ENCODE measurements at places on chromosomes 12 and 14.

DNA sequence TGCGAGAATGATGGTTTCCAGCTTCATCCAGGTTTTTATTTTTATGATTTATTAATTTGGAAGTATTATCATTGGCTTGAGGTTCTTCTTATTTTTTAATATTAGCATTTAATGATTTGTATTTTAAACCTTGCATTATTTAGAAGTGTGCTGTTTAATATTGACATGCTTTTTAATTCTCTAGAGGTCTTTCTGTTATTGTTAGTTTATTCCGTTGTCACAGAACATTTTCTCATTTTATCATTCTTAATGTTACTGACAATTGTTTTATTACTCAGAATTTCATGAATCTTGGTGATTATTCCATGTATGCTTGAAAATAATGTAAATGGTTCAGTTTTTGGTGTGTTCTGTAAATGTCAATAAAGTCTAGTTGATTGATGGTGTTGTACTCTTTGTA is 463.5 kb upstream of the NOVA1 start:
- DNase-seq: no peak

- no peak for DNase-seq
Measured at GRCh38 chr14:100709289-100710284, 17.1 kb upstream of the DLK1 start.

DNA sequence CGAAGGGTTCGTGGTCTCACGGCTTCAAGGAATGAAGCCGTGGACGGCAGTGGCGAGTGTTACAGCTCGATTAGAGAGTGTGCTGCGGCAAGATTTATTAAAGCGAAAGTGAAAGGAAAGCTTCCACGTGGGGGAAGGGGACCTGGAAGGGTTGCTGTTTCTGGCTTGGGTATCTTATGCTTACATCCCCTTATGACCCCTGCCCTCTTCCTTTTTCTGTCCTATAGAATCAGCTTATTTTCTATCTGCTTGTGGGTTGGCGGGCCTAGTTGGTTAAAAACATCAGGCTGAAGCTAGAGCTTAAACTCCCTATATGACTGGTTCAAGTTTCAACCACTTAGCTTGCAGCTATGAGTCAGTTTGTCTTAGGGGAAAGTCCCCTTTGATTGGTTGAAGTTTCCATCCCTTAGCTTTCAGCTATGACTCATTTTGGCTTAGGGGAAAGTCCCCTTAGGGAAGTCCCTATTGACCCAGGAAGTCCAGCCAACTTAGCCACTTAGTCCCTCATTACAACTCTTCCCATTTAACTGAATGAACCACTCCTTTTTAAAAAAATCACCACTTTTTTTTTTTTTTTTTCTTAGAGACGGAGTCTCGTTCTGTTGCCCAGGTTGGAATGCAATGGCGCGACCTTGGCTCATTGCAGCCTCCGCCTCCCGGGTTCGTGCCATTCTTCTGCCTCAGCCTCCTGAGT is 1494.7 kb upstream of the TMEM132C start:
- DNase-seq: no peak

- no peak for DNase-seq
Measured at GRCh38 chr14:75363570-75364227, 64.1 kb upstream of the JDP2 start.

GRCh38 chr14:74018586-74019407 is at the start of the genes BBOF1 and ENTPD5:
TSS of gene BBOF1 (plus strand) at chr14:74019349. CDS start at chr14:74019479, 130 bp downstream.
TSS of gene ENTPD5 (minus strand) at chr14:74019288. CDS start at chr14:73988102, 31,186 bp downstream.
- DNase-seq: peak; percentile 86

DNA sequence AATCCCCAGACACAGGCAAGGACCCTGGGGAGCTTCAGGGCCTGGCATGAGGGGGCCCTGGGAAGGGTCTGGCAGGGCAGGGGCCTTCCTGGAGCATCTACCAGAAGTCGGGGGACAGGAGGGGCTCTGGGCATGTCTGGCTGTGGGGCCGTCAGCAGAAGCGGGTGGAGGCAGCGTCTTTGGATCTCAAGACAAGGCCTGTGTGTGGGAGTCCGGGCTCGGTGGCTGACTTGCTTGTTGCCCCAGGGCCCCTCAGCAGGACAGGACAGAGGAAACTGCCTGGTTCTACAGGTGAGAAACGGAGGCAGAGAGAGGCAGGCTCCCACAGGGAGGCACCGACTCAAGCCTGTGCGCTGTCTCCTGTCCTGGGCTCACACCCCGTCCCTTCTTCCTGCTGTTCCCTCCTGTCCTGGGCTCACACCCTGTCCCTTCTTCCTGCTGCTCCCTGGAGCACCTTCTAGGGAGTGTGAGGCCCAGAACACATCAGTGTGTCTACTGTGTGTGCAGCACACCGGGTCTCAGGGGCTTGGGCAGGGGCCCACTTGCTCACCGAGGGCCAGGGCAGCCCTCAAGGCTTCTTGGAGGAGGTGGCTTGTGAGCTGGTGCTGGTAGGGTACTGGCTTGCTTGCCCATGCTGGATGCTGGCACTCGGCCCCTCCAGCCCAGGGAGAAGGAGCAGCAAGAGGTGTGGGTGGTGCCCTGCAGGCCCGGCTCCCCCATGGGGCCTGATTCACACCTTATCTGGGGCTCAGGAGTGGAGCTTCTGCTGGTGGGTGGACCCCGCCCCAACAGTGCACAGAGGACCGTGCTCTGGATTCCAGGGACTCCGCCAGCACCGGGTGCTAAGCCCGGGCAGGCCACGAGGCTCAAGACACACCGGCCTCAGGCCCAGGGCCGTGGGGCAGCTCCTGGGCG is 14.9 kb downstream of the ASPG start:
- peak; percentile 61 for DNase-seq

- DNase-seq: no peak
Measured at GRCh38 chr14:67778792-67779191, 37.6 kb downstream of the ZFYVE26 start.

DNA sequence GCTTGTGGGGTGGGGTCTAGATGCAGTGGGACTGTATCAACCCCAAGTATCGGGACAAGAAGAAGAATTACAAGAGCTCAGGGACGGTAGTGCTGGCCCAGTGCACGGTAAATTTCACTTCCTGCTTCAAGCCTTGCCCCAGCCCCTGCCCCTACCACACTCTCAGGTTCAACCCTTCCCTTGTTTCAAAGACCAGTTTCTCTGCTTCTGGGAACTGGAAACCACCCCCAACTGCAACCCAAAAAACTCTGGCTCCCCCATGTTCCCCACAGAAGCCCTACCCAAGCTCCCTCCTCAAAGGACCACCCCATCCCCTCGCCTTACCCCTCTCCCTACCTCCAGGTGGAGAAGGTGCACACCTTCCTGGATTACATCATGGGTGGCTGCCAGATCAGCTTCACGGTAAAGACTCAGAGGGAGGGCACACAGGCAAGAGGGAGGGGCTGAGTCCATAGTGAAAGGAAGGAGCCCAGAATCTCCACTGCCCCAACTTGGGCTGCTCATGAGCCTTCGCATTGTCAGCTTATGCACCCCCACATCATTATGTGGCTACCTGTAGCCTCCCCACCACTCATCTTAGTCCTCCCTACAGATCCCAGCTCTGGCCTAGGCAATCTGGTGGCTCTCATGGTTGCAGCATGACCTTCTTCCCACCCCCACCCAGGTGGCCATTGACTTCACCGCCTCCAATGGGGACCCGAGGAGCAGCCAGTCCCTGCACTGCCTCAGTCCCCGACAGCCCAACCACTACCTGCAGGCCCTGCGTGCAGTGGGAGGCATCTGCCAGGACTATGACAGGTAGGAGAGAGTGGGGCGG is 4.3 kb downstream of the CPNE6 start:
- no peak for DNase-seq

DNA sequence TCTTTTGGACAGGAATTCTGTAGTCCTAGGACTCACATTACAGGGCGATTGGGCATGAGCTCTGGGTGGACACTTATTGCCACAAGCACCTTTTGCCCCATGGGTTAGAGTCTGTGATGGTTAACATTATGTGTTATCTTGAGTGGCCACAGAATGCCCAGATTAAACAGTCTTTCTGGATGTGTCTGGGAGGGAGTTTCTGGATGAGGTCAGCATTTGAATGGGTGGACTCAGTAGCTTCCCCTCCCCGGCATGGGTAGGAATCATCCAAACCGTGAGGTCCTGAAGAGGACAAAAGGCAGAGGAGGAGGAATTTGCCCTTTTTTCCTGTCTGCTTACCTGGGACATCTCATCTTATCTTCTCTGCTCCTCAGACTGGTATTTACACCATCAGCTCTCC is 85.6 kb downstream of the BMP4 start:
- no peak for DNase-seq

- DNase-seq: no peak
Measured at GRCh38 chr12:53700567-53700966, 24.7 kb upstream of the ATP5MC2 start.

- no peak for DNase-seq
Measured at GRCh38 chr12:42568952-42569915, 20.3 kb downstream of the PRICKLE1 start.

DNA sequence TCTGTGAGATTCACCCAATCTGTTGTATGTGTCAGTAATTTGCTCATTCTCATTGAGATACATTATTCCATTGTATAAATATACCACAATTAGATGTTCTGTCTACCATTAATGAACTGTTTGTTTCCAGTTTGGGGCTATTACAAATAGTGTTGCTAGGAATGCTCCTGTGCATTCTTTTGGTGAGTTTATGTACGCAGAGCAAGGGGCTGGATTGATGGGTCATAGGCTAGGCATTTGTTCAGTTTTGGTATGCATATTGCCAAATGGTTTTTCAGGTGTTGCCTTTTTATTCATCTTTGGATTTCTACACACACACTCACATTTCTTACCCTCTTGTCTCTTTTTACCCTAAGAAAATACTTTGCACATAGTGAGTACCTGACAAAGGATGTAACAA is 93.4 kb downstream of the GPATCH2L start:
- DNase-seq: no peak

DNA sequence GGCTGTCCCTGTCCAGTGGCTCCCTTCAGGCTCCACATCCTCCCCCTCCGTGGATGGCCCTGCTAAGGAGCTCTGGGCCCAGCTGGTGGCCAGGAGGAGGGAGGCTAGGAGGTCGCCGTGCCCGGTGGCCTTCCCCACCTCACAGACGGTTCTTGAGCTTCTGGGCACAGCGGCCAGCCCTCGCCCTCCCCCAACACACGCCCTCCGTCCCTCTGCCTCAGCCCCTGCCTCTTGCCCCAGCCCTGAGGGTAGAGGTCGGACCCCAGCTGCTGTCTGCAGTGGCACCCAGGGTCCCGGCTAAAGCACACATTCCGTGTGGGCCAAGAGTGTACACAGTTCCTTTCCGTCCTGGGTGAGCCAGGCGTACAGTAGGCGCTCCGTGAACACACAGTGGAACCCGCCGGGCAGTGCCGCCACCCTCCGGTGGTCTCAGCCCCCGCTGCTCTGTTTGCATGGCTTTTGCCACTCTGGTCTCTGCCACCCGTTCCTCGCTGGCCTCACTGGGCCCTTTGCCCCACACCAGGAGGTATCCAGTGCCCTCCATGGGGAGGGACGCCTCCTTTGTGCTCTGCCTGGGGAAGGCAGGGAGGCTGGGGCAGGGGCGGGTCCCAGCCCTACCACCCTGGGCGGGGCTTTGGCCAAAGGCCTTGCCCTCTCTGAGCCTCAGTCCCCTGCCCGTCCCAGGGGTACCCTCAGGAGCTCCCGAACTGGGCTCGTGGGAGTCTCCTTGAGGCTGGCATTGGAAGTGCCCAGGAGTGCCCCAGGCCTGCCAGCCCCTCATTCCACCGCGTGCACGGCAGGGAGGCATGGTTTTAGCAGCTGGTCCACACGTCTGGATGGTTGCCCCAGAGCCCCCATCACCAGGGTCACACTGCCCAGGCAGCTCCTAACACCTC is 13.0 kb downstream of the TRMT61A start:
- DNase-seq: no peak

GRCh38 chr12:115351514-115352077 is 667.6 kb upstream of the TBX3 start:
- DNase-seq: no peak

- DNase-seq: no peak
Measured at GRCh38 chr12:6786416-6787094, 2.8 kb upstream of the CD4 start.

GRCh38 chr12:80498059-80498728 is 54.2 kb downstream of the PTPRQ start:
- no peak for DNase-seq

DNA sequence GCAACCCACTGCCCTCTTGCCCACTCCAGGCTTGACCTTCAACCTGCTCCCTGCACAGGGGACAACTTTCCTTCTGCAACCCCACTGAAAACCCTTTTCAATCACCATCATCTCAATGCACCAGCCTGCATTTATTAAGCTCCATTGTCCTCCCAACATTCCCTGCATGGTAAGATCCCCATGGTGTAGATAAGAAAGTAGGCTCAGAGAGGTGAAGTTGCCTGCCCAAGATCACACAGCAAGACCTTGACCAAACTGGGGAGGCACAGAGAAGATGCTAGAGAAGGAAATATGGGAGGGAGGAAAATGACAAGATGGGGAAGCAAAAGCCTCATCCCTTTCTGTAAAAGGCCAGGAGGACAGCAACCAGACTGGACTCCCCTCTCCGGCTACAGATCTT is 9.8 kb downstream of the MSI1 start:
- no peak for DNase-seq

DNA sequence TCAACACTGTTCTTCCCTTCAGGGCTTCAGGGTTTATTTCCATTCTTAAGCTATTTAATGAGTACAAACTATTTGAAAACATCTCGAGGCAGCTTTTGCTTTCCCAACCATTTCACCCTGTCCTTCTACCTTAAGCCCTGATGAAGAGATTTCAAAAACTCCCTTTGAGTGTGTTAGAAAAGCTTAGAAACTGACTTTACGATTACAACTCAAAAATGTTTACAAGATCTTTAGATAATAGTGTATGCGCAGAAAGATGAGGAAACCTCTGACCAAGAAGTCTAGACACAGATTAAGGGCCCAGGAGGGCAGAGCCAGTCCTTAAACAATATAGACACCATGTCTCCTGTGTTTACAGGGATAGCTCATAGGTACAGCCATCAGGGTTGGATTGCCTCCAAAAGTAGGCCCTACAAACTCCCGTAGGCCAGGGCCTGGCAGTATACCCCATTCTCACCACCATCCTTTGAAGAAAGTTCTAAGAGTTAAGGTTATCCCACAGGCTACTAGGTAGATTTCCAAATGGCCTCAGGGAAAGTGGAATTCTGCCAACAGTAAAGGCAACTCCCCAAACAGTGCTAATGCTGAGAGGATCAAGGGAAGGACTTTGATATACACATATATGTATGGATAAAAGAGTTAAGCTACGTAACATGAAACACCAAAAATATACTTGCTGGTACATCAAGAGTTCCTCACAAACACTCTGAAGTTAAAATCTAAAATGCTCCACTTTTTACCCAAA is 11.4 kb upstream of the SOS2 start:
- DNase-seq: no peak

DNA sequence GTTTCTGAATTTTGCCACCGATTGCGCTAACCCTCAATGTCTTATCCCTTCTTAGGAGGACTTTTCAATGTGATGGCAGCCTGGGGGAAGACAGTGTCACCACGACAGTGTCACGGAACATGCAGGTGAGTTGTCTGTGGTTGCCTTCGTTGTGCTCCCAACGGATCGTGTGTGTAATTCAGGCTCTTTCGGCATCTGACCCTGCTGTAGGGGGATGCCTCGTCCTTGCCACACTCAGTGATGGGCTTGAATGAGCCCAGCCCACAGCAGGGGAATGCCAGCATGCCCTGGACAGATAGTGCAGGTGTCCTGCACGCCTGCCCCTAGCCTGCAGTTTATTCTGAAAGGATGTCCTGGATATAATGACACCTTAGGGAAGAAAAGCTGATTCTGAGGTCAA is 123.8 kb upstream of the RTL1 start:
- DNase-seq: peak; percentile 32
